ENCODE measurements at places on chromosomes 12 and 14. TPM values are rescaled to one million over a fixed set of nuclear protein-coding genes. Genes with fewer than 3 reads are reported as not detected.

Gene CLECL1
- total RNA-seq: not detected

Gene TSPAN8
- 0.07 TPM for total RNA-seq

Gene MANSC4
- not detected for total RNA-seq

Gene PLEKHH1
- 2.7 TPM for total RNA-seq

Gene MYO1A
- 0.14 TPM for total RNA-seq

Gene ANKRD33
- total RNA-seq: not detected

Gene HSPB8
- total RNA-seq: 2.7 TPM

Data from nasal cavity respiratory epithelium epithelial cell of viscerocranial mucosa (primary cell).